ENCODE measurements at places on chromosomes 4 and X.

GRCh38 chr4:55791666-55792065, 27.9 kb upstream of the EXOC1L start:
- no peak for DNase-seq

- DNase-seq, result no peak
Measured at GRCh38 chr4:139337612-139338011, 35.3 kb upstream of the NDUFC1 start.

GRCh38 chr4:164943192-164943591, 34.3 kb downstream of the TRIM61 start:
- no peak for DNase-seq

DNA sequence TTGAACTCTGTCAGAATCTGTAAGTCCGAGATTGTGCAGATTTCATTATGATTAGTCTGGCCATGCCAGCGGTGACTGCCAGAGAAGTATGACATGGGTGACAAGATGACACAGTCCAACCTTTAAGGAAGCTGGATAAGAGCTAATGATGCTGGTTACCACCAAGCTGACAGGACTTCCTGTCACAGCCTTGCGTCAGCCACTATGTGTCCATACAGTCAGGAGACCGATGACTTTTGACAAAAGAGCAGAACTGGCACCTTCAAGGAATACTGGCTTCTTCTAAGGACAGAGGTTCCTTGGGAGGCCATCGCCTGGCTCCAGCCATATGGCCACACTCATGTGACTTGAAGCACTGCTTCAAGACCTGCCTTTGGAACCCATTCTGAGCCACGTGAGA, 67.2 kb upstream of the TFDP3 start:
- DNase-seq, result no peak

- DNase-seq, result no peak
Measured at GRCh38 chrX:105701310-105702052, 120.9 kb upstream of the NRK start.

GRCh38 chr4:186918466-186918865, 194.8 kb upstream of the FAT1 start:
- no peak for DNase-seq

DNA sequence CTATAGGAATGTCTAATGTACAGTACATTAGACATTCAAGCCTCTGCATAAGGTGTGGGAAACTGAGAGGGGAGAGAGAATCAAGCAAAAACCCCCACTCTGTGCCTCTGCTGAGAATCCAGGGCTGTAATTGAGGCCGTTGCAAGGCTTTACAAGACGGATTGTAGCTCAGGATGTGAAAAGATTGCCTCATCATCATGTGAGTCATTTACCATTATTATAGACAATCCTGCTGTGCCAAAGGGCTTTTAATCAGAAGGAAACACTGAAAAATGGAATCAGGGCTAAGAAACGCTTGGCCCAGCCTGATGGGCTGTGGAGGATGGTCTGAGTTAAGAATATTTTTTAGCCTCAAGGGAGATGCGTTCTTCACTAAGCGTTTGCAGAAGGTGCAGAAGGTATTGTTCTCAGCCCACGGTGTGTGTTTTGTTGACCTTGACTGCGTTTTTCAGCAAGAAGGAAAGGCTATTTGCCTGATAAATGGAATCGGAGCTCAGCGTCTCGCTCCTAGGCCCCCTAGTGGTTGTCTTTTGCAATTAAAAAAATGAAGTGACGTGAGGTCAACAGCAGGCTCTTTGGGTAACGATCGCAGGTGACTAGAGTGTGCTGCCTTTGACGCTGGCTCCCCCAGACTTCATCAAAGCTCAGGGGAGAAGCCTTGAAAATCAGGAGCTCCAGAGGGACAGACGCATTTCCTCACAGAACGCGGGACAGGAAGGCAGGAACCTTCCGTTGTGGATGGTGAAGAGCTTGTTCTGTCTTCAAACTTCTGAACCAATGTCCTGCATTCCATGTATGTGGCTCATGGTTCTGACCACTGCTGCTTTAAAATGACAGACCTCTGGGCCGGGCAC, 18.1 kb upstream of the CHRNA9 start:
- DNase-seq, result no peak

GRCh38 chr4:44221407-44221806, 227.2 kb downstream of the KCTD8 start:
- DNase-seq, result no peak

DNA sequence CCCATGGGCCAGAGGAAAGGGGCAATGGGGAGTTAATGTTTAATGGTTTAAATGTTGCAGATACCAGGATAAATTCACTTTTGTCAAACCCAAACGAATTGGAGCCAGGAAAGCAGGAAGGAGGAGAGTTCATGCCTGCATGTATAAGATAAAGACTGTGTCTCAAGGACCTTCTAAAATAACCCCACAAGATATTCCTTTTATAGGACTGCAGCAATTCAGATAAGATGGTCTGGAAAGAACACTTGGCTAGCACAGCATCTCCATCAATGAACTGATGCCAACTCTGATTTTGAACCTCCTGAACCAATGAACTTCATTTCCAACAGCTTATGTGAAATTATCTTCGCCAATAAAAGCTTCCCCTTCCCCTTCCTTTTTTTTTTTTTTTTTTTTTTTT, 31.3 kb upstream of the LONRF3 start:
- no peak for DNase-seq

- DNase-seq, result no peak
Measured at GRCh38 chrX:103688946-103689345, 2.4 kb upstream of the MORF4L2 start.

Measured in substantia nigra (tissue), 51 donors.